ENCODE measurements at places on chromosomes 13 and 19.

GRCh38 chr13:21435687-21436151, 23.4 kb downstream of the ZDHHC20 start:
- peak; percentile 87 for DNase-seq

DNA sequence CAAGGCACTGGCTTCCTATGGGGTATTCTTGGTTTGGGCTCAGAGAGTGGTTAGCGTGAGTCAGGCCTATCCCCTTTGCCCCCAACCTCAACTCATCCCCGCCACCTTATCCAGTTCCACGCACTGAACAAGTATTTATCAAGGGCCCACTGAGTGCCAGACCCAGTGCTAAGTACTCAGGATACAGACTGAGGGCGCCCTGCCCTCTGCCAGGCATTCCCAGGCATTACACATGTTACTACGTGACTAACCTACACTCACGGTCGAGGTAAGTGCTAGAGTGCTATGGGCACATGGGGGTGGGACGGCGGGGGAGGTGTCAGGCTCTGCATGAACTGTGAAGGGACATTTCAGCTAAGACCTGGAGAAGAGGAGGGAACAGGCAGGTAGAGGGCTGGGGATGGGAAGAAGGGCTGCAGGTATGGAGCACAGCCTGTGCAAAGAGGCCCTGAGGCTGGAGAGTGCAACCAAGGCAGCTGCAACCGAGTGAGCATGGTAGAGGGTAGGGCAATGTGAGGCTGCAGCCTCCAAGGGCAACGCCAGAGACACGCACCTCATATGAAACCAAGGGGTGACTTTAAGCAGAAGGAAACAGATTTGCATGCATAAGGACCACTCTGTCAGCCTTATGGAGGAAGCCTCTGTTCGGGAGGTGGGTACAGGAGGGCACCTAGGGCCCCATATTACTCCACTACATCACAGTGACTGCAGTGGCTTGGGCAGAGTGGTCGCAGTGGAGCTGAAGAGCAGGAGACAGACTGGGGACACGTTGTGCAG, 22.5 kb downstream of the DHRS12 start:
- DNase-seq: peak; percentile 18

- no peak for DNase-seq
Measured at GRCh38 chr19:13339869-13340268, 166.4 kb downstream of the CACNA1A start.

- DNase-seq: peak; percentile 62
Measured at GRCh38 chr19:48997972-48998371, 4.3 kb downstream of the RUVBL2 start.

DNA sequence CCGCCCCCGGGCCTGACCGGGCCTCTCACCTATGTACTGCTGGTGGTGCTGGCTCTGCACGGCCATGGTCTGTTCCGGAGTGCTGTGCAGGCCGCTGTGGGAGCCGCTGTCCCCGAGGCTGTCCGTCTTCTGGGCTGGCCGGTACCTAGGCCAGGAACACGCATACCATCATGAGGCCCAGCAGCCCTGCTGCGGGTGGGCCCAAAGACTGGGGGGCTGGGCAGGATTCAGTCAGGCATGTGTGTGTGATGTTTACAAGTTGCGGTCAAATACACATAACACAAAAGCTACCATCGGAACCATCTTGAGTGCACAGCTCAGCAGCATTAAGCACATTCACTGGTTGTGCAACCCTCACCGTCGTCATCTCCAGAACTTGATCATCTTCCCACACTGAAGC, 32.2 kb upstream of the RANBP3 start:
- no peak for DNase-seq

DNA sequence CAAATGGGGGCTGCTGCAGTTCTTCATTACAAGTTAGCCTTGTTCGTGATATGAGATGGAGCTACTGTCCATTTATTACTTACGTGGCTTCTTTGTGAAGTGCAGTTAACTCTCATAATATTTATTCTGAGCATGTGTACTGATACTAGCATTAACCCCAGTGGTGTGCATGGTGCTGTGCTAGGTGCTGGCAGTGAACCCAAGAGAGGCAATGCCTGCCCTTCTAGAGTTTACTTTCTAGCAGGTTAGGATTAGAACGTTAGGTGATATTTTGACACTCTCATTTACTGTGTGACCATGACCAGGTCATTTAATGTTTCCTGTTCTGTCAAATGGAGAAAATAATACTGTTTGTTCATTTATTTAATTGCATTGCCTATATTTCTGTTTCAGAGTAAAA, 16.9 kb downstream of the PIBF1 start:
- DNase-seq: no peak

GRCh38 chr19:9721861-9722260, 46.7 kb downstream of the ZNF846 start:
- DNase-seq: no peak

- DNase-seq: no peak
Measured at GRCh38 chr13:87128491-87128890, 542.7 kb upstream of the SLITRK5 start.

DNA sequence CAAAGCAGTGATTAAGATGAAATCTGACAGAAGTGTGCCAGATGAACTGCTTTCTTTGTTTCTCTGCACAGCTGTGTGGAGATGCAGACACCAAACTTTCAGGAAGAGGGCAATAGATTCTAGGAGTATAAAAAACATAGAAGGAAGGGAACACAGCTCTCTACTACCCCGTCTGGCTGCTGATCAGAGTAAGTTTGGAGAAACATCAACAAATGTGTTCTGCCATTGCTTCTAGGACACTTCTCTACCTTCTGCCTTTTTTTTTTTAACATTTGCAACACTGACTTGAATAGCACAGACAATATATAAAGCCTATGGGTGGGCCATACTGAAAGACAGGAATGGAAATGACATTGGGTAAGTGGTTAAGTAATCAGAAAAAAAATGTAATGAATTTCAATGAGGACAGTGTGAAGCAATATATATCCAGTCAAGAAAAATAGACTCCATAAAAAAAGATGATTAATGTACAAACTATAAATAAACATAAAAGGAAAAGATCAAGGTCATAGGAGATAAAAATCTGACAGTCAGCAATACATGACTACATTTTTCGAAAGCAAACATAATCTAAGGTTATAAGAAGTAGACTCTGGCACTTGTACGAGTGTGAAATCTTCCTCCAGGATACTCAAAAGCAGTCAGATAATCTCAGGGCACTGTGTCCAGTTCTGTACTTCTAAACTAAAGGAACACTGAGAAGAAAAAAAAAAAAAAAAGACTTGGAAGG, 21.4 kb downstream of the NUFIP1 start:
- no peak for DNase-seq

DNA sequence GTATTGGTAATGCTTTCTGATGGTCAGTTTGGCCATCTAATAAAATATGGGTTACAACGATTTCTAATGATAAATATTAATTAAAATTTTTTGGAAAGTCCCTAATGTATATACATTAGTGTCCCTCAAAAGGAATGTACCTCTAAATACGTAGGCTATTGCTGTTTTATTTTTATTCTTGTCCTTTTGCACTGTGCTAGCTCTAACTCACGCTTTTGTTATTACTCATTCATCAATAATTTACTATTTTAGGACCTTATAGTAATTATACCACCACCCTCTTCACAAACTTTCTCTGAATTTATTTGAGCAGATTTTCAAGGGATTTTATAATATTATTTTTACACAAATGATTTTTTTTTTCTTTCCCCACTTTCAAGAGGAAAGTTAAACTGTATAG, 795.9 kb upstream of the PCDH9 start:
- DNase-seq: no peak

DNA sequence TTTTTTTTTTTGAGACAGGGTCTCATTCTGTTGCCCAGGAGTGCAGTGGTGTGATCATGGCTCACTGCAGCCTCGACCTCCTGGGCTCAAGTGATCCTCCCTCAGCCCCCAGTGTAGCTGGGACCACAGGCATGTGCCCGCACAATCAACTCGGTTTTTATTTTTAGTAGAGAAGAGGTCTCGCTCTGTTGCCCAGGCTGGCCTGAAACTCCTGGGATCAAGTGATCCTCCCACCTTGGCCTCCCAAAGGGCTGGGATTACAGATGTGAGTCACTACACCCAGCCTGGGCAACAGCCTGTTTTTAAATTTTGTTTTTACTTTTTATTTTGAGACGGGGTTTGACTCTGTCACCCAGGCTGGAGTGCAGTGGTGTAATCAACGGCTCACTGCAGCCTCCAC, 2.3 kb upstream of the KDM4B start:
- no peak for DNase-seq

DNA sequence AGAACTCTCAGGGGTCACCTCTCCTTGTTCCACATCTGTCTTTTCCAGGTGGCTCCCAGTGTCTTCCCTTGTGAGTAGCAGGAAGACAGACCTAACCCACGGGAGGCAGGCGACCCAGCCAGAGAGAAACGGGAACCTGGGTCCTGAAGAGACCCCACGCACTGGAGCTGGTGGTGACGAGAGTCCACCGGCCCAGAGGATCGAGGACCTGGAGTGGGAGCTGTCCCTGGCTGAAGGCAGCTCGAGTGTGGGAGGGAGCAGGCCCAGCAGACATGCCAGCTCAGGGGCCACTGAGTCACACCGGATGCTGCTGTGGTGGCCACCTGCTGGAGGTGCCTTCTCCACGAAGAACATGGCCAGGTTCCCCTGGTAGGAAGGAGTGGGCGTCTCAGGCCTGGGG, 66.5 kb upstream of the ATP12A start:
- no peak for DNase-seq

- DNase-seq: no peak
Measured at GRCh38 chr19:41189425-41190065, 3.5 kb upstream of the CYP2S1 start.

DNA sequence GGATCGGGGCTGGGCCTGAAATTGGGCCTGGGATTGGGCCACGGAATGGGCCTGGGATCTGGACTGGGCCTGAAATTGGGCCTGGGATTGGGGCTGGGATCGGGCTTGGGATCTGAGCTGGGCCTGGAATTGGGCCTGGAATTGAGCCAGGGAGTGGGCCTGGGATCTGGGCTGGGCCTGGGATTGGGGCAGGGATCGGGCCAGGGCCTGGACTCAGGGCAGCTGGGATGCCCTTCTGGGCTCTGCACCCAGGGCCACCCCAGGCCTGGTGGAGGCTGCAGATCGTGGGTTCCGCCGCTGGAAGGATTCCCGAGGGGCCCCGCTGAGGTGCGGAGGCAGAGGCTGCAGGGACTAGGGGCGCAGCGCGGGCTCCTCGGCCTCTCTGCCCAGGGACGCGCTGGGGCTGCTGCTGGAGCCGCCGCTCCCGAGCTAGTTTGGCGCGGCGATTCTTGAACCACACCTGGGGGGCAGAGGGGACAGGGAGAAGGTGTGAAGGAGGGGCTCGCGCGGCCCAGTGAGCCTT, 1.8 kb downstream of the TPRX1 start:
- DNase-seq: no peak

DNA sequence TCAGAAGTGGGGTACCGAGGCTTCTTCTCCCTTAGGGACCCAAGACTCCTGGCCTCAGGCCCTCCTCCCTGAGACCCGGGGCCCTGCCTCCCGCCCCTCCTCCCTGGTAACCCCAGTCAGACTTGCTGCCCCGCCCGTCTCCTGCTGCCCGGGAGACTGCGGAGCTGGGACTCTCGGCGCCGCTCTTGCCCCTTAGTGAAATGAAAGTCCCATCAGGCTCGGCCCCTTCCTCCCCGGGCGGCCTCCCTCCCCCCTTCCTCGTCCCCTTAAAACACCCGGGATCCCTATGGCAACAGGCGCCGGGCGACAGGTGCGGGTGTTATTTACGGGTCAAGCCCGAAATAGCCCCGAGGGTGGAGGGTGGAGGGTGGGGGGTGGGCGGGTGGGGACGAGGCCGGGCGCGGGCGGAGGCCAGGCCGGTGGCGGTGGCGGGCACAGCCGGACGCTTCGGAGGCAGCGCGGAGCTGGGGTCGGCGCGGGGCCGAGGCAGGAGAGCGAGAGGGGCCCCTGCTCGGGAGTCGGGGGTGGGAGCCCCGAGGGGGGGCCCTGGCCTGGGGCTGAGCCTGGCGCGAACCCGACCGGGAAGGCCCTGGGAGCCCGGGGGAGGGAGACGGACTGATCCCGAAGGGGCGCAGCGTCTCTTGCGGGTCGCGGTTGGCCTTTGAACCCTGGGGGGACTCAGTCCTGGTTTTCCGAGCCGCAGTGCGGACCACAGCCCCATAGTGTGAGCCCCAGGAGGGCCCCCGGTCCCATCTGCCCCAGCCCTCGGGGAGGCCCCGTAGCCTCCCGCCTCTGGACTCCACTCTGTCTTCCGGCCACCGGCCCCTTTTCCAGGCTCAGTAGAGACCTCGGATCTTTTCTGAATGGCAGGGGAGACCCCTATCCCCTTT, at the start of gene CACNG6:
TSS of gene CACNG6 (plus strand) at position 414 of the 890 bp plus-strand sequence. CDS start 1,241 bp downstream, outside the sequence.
- no peak for DNase-seq

DNA sequence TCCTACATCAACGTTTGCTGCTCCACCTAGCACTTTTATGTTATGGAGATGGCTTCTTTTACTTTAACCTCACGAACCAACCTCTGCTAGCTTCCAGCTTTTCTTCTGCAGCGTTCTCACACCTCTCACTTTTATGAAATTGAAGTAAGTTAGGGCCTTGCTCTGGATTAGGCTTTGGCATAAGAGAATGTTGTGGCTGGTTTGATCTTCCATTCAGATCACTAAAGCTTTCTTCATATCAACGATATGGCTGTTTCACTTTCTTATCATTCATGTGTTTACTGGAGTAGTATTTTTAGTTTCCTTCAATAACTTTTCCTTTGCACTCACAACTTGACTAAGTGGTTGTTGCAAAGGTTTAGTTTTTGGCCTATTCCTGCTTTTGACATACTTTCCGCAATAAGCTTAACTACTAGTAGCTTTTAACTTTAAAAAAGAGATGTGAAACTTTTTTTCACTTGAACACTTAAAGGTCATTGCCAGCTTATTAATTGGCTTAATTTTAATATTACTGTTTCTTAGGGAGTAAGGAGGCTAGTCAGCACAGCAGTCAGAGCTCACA, 60.0 kb upstream of the SPRY2 start:
- DNase-seq: no peak

GRCh38 chr19:53010494-53010893, 3.2 kb upstream of the ERVV-1 start:
- no peak for DNase-seq

DNA sequence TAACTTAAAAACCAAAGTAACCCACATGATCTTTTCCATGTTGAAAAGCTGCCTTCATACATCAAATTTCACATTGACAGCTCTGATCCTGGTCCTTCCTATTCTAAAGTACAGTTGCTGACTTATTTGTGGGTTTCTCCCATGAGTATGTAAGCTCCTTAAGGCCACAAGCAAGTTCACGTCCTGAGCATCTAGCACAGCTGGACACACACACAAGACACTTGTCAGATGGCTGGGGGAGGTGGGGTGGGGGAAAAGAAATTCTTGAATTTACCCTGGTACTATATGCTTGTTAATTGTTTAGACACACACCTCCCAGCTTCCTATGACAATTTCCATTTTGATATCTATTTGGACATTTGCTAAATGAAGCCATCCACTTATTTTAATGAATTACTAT, 162.8 kb downstream of the ZIC5 start:
- DNase-seq: no peak

- no peak for DNase-seq
Measured at GRCh38 chr13:76886005-76886291, 257 bp downstream of the KCTD12 start.

- DNase-seq: no peak
Measured at GRCh38 chr19:6225232-6225865, 54.4 kb downstream of the MLLT1 start.

- no peak for DNase-seq
Measured at GRCh38 chr19:29379257-29380021, 146.4 kb upstream of the VSTM2B start.

- no peak for DNase-seq
Measured at GRCh38 chr13:46229251-46229650, 17.5 kb downstream of the LRRC63 start.
